Stimulated activated CD4-positive, alpha-beta T cell treated with anti-CD3 and anti-CD28 coated beads, Interleukin-2, amount 100 ng/mL, for 48 hours (primary cell): ENCODE measurements at places on chromosomes 12 and 14.

DNA sequence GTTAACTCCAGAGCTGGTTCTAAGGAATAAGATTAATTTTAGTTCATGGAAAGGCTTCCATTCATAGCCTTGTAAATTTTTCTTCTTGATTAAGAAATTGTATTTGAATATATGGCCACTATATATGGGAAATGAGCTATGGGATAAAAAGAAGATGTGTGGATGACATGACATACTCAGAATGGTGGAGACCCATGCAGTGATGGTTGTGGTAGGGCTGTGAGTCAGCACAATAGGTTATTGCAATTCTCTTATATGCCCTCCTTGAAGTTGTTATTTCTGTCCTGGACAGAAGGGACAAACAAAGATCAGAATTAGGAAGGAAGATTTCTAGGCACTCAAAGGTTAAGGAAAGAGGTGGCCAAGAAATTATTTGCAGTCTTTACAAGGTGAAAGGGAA, 21.5 kb downstream of the RASSF9 start:
- DNase-seq = no peak

DNA sequence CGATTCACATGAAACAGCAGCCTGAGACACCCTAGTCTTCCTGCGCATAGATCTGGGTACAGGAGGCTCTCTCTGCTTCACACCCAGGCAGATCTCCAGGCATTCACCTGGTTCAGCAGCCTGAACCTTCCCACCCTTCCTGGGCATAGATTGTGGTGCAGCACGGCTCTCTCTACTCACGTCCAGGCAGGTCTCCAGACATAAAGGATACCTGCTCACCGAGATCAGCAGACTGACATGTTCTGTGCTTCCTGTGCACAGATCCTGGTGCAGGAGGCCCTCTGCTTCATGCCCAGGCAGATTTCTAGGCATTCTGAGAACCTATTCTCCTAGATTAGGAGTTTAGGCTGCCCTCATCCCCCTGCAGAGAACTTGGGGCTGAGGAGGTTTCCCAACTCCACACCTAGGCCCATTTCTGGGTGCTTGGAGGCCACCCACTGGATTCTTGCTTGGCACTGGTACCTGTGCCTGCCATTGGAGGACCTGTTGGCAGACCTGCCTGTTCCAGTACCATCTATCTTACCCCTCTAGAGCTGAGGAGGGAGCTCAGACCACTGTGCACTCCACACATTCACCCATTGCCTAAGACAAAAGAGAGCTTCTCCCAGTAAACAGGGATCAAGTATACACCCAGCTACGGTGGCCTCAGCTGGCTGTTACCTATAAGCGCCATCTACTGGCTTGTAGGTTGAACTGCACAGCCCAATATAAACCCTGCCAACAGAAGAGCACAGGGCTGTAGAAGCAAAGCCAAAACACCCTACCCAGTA, 28.0 kb upstream of the GARIN6 start:
- DNase-seq = no peak

- no peak for DNase-seq
Observed at GRCh38 chr14:81536241-81536771, 2.7 kb upstream of the SEL1L start.

- no peak for DNase-seq
Observed at GRCh38 chr14:105105158-105105557, 39.9 kb upstream of the GPR132 start.

- DNase-seq = no peak
Observed at GRCh38 chr12:54222609-54223008, 33.8 kb upstream of the SMUG1 start.

DNA sequence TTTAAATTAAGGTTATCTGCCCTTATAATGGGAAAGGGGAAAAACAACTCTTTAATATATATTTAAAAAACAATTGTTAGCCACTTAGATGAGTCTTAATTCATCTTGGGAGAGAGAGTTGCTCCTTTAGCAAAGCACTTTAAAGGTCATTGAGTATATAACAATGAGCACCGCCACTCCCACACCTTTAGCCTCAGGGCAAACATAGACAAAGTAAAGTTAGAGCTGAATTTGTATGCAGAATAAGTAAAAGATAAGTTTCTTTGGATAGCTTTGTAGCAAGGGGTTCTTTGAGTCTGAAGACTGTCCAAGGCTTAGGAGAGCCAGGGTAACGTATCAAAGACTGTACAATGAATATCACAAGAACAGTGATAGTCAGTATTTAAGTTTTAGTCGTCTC, 728.8 kb upstream of the LMO3 start:
- no peak for DNase-seq

DNA sequence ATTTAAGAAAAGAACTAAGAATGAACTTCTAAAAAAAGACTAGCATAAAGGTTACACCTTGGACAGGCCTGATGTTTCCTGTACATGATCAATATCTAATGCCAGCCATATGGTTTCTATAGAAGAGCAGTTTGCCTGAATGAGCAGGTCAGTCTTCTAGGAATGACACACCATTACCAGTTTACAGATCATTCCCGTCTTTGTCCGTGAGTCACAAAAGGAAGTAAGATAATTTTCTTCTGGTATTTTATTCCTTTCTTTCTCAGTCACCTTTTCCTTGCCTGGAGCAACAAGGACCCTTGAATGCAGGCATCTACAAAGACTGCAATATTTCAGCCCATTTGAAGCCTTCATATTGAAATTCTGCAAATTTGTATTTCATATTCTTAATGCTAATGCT, 44.6 kb upstream of the CNTN1 start:
- DNase-seq = no peak

- no peak for DNase-seq
Observed at GRCh38 chr12:32353540-32353939, 45.8 kb upstream of the FGD4 start.

DNA sequence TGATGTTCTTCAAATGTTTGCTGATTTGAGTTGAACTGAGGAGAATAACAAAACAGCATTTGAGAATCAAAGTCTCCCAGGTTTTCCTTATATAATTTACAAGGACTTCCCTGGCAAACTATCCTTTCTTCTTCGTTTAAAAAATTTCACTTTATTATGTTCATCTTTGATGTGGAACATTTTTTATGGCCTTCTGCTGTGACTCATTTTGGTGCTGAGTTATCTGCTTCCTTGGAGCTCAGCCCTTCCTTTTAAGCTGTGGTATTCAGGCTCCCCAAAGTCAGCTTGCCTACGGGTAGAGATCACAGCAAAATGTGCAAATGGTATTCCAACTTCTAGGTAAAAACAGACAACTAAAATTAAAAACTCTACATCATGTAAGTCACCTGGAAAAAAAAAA, 1.4 kb upstream of the ANO4 start:
- no peak for DNase-seq

- no peak for DNase-seq
Observed at GRCh38 chr12:89848732-89849131, 140.1 kb upstream of the ATP2B1 start.

- no peak for DNase-seq
Observed at GRCh38 chr12:124509300-124509675, 58.1 kb downstream of the NCOR2 start.
